ENCODE measurements at places on chromosomes 3 and 15. TPM values are rescaled to one million over a fixed set of nuclear protein-coding genes. Genes with fewer than 3 reads are reported as not detected.

The KNG1 gene
- not detected for total RNA-seq

The TBC1D2B gene
- 28.7 TPM for total RNA-seq

The IQCH gene
- 2.6 TPM for total RNA-seq

The THPO gene
- not detected for total RNA-seq

The DALRD3 gene
- 32.3 TPM for total RNA-seq

The CCRL2 gene
- total RNA-seq, result not detected

The PRR20G gene
- total RNA-seq, result not detected
